ENCODE measurements at places on chromosomes 3 and 15.

GRCh38 chr3:126568776-126569342 is 10.1 kb upstream of the C3orf22 start:
- H3K36me3 ChIP-seq, result no peaks in the 10 kb centered on the region
- DNase-seq, result no peak
- H3K4me1 ChIP-seq, result no peaks in the 10 kb centered on the region
- H3K27ac ChIP-seq, result no peak overlapping the region

DNA sequence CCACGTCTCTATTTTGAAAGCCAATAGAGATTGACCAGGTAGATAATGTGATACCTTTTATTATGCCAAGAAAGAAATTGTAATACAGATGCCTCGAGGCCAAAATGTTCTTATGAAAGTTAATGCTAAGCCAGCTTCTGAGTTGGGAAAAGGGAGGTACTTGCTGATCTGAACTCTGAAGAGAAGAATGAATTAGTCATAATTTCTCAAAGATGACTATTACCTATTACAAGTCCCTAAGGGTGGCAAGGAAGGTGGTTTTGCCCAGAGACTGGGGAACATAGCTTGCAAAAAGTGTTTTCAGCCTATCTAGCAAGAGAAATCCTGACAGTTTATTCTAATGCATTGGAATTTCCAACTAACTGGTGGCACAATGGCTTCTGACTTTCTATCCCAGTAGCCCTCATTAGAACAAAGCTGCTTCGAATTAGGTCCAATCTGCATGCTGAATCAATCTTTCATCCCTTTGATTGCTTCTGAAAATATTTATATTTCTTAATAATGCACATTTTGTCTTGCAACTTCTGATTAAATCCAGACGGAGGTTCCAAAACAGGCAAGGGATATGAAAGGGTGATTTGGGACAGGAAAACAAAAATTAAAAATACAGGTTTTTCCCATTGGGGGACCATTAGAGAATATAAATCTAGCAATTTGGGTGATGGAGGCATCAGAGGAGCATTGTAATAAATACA is 17.7 kb upstream of the NR2F2 start:
- H3K36me3 ChIP-seq, result no peaks in the 10 kb centered on the region
- H3K27me3 ChIP-seq, result no peaks in the 10 kb centered on the region
- H3K4me3 ChIP-seq, result no peak overlapping the region
- no peak overlapping the region for H3K27ac ChIP-seq
- no peaks in the 10 kb centered on the region for H3K4me1 ChIP-seq

DNA sequence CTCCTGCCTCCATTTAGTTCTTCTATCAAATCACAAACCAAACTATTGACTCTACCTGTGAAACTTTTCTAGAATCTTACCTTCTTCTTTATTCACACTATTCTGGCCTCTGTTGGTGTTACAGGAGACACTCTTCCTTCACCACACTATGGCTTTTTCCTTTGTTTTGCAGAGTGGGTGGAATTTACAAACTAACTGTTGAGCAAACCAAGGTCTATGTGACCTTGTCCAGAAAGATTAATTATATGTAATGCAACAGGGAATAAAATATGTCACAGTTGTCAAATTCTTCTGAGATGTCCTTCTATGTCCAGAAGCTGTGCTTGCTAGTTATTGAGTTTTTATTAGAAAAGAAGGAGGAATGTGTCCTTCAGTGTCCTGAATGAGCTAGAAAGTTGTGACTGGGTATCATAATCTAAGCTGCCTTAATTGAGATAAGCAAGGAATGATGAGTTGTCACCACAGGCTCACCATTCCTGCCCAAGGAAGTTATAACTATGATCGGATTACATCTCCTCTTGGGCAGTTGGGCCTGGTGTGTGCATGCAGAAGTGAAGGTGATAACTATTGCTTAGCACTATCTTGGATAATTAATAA is 21.7 kb downstream of the ARL14 start:
- no peak overlapping the region for H3K27ac ChIP-seq
- no peaks in the 10 kb centered on the region for H3K36me3 ChIP-seq
- no peak overlapping the region for H3K4me3 ChIP-seq
- H3K27me3 ChIP-seq, result peaks cover 4% of the 10 kb centered on the region

DNA sequence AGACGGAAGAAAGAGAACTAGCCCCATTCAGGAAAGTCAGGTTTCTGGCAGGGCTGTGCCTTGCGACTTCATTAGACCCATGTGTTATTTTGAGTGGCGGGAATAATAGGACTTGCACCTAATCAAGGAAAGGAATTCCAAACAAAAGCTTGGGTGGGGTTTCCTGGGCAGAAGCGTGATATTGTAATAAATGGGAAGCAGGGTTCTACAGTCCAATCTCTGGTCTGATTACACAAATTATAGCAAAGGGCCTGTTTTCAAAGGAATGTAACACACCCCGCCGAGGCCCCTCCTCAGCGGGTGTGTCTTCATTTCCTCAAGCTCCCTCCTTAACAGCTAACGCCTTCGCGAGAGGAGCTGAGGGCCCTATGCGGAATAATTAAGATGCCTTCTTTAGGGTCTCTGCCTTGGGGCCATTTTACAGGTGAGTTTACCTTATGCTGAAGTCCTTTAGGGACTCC is 396.0 kb upstream of the C2CD4B start:
- H3K27me3 ChIP-seq, result no peaks in the 10 kb centered on the region
- peak; percentile 91 for DNase-seq
- H3K36me3 ChIP-seq, result no peaks in the 10 kb centered on the region

DNA sequence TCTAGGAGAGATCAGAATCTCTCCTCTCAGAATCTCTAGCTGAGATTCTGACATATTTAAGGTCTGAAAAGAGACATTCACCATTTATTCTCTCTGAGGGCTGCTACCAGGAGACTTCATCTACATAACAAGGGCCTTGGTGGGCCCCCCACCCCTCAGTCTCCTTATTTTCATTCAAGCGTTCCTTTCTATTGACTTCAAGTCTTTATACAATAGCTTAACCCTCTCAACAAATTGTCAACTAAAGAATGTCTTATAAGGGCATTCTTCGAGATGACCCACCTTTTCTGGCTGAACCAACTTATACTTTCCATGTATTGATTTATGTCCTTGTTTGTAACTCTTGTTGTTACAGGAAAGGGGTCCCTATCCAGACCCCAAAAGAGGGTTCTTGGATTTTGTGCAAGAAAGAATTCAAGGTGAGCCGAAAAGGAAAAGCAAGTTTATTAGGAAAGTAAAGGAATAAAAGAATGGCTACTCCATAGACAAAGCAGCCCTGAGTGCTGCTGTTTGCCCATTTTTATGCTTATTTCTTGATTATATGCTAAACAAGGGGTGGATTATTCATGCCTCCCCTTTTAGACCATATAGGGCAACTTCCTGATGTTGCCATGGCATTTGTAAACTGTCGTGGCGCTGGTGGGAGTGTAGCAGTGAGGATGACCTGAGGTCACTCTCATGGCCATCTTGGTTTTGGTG is 209.5 kb upstream of the ALCAM start:
- no peaks in the 10 kb centered on the region for H3K36me3 ChIP-seq
- H3K27me3 ChIP-seq, result no peaks in the 10 kb centered on the region
- DNase-seq, result no peak

GRCh38 chr15:60972866-60973265 is 256.2 kb downstream of the RORA start:
- H3K4me3 ChIP-seq, result no peak overlapping the region
- no peaks in the 10 kb centered on the region for H3K36me3 ChIP-seq
- DNase-seq, result no peak
- H3K27ac ChIP-seq, result no peak overlapping the region
- H3K27me3 ChIP-seq, result no peaks in the 10 kb centered on the region

DNA sequence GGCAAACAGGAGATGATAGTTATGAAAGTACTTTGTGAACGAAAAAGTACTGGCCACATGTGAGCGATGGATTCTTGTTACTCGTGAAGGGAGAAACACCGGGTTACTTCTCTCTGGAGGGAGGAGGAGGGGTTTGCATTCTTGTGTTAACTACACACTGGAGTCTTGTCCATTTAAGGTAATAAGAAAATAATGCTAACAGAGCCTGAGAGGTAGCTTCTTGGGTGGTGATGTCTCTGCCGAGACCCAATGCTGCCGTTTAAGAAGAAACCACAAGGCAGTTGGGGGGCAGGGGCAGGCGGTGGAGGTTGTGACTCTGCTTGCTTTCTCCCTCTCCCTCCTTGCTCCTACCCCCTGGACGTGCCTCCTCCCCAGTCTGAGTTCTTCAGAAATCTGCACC is 100.9 kb upstream of the ROPN1 start:
- DNase-seq, result no peak
- no peaks in the 10 kb centered on the region for H3K27me3 ChIP-seq
- no peak overlapping the region for H3K27ac ChIP-seq
- H3K36me3 ChIP-seq, result no peaks in the 10 kb centered on the region
- no peaks in the 10 kb centered on the region for H3K4me1 ChIP-seq

DNA sequence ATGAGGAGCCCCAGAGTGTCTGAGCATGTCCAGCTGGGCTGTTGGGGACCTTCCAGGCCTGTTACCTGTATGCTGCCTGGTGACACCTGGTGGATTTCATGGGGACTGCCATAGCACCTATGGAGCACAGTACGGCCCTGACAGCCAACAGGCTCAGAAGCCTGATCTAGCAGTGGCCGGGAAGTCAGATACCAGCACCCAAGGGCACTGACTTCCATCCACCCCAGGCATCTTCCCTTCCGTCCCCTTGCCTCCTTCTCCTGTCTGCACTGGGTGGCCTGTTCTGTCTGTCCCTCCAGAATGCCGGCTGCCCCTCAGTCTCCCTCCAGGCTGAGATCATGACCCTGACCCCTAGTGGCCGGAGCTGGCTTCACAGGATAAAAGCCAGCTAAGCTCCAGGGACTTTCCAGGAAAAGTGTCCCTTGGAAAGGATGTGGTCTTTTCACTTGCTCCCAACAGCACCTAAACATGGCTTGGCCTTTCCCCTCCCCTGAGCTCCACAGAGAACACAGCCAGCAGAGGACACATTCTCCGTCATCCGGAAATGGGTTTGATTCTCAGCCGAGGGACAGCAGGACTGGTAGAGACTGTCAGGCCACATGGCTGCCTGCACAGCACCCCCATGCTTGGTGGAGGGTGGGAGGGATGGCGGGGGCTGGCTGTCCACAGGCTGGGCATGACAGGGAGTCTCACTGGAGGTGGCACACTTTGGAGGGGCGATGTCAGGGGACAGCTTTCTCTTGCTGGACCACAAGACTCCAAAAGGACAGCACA is 9.5 kb downstream of the RPS17 start:
- H3K27ac ChIP-seq, result no peak overlapping the region
- peaks cover 19% of the 10 kb centered on the region for H3K36me3 ChIP-seq
- peak overlapping the region; percentile 25 for H3K4me3 ChIP-seq
- no peaks in the 10 kb centered on the region for H3K27me3 ChIP-seq
- DNase-seq, result peak; percentile 90

GRCh38 chr15:48318131-48318530 is 13.1 kb upstream of the DUT start:
- no peaks in the 10 kb centered on the region for H3K36me3 ChIP-seq
- no peaks in the 10 kb centered on the region for H3K4me1 ChIP-seq
- H3K27me3 ChIP-seq, result no peaks in the 10 kb centered on the region
- H3K27ac ChIP-seq, result no peak overlapping the region
- no peak for DNase-seq

- H3K4me1 ChIP-seq, result peaks cover 7% of the 10 kb centered on the region
- no peaks in the 10 kb centered on the region for H3K36me3 ChIP-seq
- no peaks in the 10 kb centered on the region for H3K27me3 ChIP-seq
- no peak overlapping the region for H3K4me3 ChIP-seq
Measured at GRCh38 chr15:90162956-90163355, 38.2 kb upstream of the SEMA4B start.

DNA sequence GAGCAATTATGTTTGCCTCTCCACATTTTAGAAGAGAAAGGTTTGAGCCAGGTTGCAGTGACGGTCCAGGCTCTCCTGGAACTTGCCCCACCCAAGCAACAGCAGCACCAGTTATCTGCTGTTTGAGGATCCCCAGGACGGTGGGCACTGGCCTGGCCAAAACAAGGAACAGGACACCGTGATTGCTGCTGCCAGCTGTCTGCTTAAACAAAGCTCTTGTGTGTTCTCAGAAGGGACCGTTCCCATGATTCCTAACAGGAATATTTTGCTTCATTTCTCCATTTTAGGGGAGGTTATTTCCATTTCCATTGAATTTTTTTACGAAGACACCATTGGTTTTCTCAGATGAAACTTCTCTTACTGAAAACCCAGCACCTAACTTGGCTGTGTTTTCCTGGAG is 66.4 kb upstream of the RPL35A start:
- DNase-seq, result no peak
- H3K27ac ChIP-seq, result no peak overlapping the region
- no peak overlapping the region for H3K4me3 ChIP-seq
- no peaks in the 10 kb centered on the region for H3K4me1 ChIP-seq
- H3K27me3 ChIP-seq, result no peaks in the 10 kb centered on the region
